CD8-positive, alpha-beta T cell (primary cell): ENCODE measurements at places on chromosomes 13 and 19. TPM values are rescaled to one million over a fixed set of nuclear protein-coding genes. Genes with fewer than 3 reads are reported as not detected.

GRCh38 chr19:48565090-48565489, 13.1 kb downstream of the SULT2B1 start:
- no peak for DNase-seq

DNA sequence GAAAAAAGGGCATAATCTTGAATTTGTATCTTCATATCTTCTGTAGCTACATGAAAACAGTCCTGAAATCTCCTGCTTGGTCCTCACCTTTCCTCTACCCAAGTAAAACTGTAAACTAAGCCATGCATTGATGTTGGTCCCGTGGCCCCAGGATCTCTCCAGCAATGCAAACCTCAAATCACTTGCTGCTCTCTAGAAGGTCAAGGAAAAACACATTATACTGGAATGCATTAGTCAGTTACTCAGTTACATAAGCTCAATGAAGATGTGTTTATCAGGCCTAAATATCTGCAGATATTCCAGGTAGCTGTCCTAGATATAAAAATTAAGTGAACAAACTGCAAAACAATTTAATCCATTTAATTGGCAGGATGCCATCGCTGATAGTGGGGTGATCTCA, 261.8 kb downstream of the ABCC4 start:
- DNase-seq, result no peak

DNA sequence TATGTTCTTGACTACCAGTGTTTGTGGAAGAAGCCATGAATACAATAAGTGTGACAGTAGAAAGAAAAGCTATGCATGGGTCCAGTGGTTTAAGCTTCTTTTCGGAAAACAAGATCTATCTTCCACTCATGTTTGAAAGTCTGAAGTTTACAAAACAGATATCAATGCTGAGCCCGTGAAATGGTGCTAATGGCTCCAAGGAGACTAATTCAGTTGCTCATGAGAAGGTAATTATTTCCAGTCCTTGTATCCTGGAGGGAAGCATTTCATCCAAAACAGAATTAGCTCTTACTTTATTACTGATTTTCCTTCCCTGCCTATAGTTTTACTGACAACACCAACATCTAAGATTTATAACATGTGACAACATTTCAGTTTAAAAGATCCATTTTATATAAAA, 1364.9 kb downstream of the PCDH9 start:
- DNase-seq, result no peak

DNA sequence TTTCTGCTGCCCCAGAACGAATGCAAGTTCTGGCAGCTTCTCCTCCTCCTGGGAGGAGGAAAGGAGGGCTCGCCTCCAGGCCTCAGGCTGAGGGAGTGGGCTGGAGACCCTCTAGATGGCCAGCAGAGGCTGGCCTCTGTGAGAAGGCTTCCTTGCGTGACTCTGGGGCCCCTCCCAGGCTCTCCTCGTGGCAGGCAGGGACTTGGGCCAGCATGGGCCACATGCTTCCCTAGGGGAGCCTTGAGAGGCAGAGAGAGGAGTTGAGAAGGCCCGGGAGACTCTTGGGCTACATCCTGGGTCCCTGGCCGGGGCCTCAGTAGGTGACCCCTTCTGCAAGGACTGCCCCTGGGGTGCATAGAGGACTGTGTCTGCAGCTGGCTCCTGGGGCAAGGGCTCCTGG, 25.9 kb downstream of the LYL1 start:
- no peak for DNase-seq

- DNase-seq, result no peak
These were observed 4.4 kb downstream of the LILRB4 start for GRCh38 chr19:54667217-54667616.

- no peak for DNase-seq
These were observed 20.7 kb downstream of the RFC3 start for GRCh38 chr13:33838647-33839046.

GRCh38 chr13:53250272-53250875, 221.8 kb downstream of the OLFM4 start:
- DNase-seq, result no peak

DNA sequence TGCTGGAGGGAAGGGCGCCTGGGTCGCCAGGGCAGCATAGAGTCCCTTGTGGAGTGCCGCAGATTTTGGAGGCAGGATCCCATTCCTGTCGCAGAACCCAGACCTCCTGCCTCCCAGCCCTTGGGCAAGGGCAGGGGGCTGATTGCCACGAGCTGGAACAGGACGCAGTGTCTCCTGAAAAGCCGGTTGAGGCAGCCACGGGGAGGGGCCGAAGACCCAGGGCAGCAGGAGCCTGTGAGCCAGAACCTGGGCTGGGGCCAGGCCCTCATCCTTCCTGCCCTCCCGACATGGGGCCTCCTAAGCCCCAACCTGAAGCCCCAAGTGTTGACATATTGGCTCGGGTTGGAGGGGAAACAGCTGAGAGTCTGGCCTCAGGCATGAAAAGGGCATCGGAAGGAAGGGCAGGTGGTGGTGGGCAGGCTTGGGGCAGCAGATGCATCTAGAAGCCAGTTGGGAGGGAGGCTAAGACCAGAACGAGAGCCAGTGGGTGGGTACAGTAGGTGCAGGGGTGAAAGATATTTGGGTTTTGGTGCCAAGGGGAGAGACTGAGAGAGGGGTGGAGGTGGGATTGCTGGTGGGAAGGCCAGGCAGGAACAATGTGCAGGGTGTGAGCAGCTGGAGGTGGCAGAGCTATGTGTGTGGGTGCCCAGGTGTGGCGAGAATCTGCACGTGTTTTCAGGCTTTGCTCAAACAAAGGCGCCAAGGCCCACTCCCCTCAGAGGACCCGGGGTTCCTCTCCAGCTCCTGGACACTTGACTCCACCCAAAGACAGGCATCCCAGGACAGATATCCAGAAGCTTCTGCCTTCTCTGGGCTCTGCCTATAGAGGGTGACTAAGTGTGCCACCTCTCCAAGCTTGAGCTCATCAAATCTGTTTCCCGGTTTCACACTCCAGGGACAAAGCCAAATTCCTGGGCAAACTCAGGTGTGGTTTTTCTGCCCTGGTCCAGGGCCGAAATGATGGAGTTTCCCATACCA, 1.4 kb upstream of the SBSN start:
- DNase-seq, result no peak

DNA sequence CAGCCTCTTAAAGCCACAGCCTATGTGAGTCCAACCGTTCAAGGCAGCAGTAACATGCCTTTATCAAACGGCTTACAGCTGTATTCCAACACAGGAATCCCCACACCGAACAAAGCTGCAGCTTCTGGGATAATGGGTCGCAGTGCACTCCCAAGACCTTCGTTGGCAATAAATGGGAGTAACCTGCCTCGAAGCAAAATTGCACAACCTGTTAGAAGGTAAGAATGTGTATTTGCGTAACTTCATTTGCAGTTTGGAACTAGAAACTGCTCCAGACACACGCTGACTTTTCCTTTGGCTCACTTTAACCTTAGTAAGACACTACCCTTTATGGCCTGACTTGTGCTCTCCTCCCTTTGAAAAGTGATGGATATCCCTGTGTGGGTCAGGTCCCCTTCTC, 63.4 kb downstream of the SLAIN1 start:
- no peak for DNase-seq

DNA sequence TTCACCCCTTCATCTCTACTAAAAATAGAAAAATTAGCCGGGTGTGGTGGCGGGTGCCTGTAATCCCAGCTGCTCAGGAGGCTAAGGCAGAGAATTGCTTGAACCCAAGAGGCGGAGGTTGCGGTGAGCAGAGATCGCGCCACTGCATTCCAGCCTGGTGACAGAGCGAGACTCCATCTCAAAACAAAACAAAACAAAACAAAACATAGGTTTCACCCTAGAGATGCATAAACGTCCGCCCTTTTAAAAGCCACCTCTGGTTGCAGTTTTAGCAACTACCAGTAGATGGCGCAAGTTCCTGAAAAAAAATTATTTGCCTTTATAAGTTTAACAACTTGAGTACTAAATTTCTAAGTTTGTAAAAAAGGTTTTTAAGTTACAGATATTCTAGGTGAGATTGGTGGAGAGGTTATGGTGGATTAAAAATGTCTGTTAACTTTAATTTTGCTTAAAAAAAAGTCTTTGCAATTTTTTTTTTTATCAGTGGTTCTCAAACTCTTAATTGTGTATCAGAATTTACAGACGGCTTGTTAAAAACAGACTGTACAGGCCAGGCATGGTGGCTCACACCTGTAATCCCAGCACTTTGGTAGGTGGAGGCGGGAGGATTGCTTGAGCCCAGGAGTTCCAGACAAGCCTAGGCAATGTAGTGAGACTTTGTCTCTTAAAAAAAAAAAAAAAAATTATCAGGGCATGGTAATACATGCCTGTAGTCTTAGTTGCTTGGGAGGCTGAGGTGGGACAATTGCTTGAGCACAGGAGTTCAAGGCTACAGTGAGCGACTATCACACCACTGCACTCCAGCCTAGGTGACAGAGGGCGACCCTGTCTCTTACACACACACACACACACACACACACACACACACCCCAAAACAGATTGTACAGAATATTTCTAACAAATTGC, 42.1 kb downstream of the NAA16 start:
- DNase-seq, result peak; percentile 67

GRCh38 chr13:40664350-40665125, 1.9 kb downstream of the FOXO1 start:
- DNase-seq, result peak; percentile 77

GRCh38 chr13:44374348-44374712, 706 bp downstream of the SERP2 start:
- DNase-seq, result no peak

- DNase-seq, result no peak
These were observed 3.3 kb upstream of the SLC39A3 start for GRCh38 chr19:2743099-2743498.

- no peak for DNase-seq
These were observed 9.8 kb upstream of the SIGLEC8 start for GRCh38 chr19:51467864-51468544.

- DNase-seq, result no peak
These were observed 65.5 kb upstream of the SIAH3 start for GRCh38 chr13:45917019-45917418.

- no peak for DNase-seq
These were observed 260.3 kb downstream of the KCNRG start for GRCh38 chr13:50275392-50276063.

DNA sequence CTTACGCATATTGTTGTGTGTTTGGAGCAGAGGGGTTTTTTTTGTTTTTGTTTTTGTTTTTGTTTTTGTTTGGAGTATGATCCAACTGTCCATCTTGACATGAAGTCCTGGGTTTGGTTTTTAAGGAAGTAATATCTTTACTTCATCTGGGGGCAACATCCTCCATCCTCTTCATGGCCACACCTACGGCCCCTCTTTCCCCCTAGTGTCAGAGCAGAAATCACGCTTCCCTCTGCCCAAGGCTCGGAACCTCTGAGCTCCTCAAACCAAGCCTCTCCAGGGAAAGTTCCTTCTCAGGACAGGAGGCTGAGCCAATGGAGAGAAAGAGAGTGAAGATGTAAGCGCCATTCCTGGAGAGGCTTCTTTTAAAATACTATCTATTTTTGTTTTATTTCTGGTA, 58.6 kb upstream of the PDX1 start:
- DNase-seq, result no peak

DNA sequence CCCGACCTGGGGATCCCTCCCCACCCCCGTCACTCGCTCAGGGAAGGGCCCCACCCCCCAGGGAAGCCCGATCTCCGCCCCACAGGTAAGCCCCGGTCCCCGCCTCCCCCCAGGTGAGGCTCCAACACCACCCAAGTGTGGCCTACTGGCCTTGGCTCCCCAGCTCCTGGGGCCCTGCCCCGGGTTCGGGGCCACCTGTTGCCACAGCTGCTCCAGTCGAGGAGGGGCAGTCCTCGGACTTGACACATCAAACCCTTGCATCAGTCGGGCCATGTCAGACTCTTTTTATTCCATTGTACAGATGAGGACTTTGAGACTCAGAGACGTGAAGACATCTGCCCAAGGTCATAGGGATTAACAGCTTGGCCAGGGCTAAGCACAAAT, 512 bp downstream of the CC2D1A start:
- DNase-seq, result peak; percentile 55

DNA sequence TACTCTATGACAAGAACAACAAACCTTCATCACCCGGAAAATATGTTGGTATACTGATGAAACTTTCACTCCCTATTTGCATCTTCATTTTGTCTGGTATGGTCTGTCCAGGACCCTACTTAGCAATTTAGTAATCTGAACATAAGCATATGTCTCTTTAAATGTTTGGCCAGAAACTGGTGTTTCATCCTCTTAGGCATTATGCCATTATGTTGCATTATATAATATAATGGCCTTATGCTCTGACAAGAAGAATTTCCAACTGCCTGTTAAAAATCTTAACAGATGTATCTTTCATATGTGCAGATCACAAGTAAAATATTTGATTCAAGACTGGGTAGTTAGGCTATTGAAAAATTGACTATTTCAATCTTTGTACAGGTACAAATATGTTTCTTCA, 610.6 kb upstream of the PRR20A start:
- no peak for DNase-seq

- no peak for DNase-seq
These were observed 59.5 kb downstream of the MYCBP2 start for GRCh38 chr13:77267362-77267761.

Gene CLEC4M
- total RNA-seq, result not detected

Gene NLRP11
- not detected for total RNA-seq

Gene CDX2
- total RNA-seq, result not detected

Gene TECR
- total RNA-seq, result 300 TPM

Gene ELAVL3
- total RNA-seq, result not detected

Gene PSPN
- total RNA-seq, result 0.92 TPM

Gene AKAP8L
- 199 TPM for total RNA-seq

Gene PAF1
- 117 TPM for total RNA-seq
